Activated CD8-positive, alpha-beta memory T cell treated with anti-CD3 and anti-CD28 coated beads, Interleukin-2, amount 50 U/mL, for 4 hours (primary cell): ENCODE measurements at places on chromosomes 4 and X.

DNA sequence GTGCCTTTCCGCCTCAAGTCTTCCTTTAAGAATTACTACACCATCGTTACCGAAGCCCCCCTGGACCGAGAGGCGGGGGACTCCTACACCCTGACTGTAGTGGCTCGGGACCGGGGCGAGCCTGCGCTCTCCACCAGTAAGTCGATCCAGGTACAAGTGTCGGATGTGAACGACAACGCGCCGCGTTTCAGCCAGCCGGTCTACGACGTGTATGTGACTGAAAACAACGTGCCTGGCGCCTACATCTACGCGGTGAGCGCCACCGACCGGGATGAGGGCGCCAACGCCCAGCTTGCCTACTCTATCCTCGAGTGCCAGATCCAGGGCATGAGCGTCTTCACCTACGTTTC is 2.2 kb downstream of the PCDH10 start:
- no peak for DNase-seq

DNA sequence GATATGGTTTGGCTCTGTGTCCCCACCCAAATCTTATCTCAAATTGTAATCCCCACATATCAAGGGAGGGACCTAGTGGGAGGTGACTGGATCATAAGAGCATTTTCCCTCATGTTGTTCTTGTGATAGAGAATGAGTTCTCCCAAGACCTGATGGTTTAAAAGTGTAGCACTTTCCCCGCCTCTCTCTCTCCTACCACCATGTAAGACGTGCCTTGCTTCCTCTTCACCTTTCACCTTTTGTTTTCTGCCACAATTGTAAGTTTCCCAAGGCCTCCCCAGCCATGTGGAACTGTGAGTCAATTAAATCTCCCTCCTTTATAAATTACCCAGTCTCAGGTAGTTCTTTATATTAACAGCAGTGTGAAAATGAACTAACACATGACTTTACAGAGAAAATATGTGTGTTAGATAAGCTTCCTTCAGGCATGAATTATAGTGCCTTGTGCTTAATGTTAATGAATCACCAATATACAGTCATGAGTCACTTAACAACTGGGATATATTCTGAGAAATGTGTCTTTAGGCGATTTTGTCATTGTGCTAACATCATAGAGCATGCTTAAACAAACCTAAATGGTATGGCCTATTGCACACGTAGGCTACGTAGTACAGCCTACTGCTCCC is 37.9 kb downstream of the PDGFC start:
- no peak for DNase-seq

DNA sequence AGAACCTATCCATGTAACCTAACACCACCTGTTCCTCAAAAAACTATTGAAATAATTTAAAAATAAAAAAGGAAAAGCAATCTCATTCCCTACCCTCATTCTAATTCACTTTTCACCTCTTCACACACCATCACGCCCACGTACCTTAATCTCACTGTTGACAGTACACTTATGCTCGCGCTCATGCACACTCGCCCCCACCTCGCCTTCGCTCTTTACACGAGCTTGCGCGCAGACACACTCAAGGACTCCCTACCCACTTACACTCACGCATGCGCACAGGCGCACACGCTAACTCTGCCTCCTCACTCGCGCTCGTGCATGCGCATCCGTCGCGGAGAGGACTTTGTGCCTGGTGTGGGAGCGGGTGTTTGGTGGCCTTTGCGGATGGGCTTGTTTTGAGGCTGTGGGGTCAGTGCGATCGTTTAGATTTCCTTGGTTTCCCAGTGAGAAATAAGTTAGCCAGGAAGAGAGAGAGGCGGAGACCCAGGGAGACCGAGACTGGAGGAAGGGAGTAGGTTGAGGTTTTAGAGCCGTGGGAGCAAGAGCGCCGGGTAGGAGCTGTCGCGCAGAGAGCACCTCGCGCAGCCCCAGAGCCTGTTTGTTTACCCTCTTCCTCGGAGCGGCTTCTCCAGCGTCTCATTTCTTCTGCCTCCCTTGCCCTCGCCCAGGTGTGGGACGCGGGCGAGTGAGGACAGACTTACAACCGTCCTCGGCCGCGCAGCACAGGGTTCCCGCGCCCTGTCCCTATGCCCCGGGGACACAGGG is 8.1 kb upstream of the GSX2 start:
- peak; percentile 84 for DNase-seq

- no peak for DNase-seq
Measured at GRCh38 chrX:123215397-123216089, 31.5 kb downstream of the GRIA3 start.

GRCh38 chrX:23334848-23335599 is at the start of gene PTCHD1:
PTCHD1 (plus strand) TSS chrX:23334849; CDS start chrX:23334876, 27 bp downstream.
- no peak for DNase-seq

GRCh38 chr4:48079972-48080391 is 54.1 kb downstream of the TXK start:
- no peak for DNase-seq

GRCh38 chr4:147586637-147587036 is 30.6 kb upstream of the TMEM184C start:
- DNase-seq = no peak

DNA sequence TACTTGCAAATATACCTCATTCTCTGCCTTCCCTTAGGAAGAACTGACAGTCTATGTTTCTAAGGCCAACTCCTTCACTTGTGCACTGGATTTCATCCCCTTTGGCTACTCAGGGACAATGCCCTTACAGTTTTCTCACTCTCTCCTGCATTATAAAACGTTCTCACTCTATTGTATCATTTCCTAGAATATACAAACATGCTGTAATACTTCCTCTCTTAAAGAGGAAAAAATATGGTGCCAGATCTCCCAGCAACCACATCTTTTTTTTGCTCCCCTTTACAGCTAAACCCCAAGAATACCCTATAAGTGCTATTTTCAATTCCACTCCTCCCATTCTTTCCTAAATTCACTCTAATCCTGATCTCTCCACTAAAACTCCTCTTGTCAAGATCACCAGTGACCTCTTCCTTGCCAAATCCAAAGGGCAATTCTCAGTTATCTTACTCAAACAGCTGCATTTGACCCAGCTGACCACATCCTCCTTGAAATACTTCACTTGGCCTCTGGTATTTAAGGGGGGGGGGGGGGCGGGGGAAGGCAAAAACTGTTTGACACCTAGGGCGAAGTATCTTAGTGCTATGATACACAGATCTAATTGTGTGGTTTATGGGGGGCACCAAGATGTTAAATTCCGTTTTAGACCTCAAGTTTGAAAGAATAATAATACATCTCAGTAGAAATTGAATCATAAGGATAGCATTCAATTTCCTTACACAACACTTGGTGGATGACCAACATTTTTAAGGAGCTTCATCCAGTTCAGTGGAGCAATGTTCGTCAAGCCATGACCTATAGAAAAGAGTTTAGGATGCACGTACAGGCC is 1.6 kb downstream of the RCHY1 start:
- DNase-seq = no peak

GRCh38 chr4:112526061-112526460 is 10.1 kb upstream of the NEUROG2 start:
- DNase-seq = no peak

DNA sequence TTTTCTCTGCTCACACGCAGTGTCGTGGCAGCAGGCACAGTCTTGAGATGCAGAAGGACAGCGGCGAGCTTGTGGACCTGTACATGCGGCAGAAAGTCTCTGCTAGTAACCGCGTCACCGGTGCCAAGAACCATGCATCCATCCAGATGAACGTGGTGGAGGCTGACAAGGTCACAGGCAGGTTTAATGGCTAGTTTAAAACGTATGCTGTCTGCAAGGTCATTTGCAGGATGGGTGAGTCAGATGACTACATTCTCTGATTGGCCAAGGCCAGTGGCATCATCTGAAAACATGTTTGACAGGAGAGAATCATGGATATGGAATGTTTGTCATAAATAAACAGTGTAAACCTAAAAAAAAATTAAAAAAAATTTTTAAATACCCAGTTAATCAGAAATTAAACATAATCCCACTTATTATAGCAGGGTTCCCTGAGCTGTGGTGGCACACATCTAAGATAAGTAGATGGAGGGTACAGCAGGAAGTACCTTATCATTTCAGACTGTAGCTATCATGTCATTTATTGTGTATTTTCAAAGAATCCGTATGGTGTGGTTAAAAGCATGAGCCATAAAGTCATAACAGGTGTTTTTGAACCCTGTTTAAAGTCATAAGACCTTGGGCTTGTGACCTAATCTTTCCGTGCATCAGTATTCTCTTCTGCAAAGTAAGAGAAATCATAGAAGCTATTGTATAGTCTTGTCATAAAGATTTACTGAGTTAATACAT is 7.5 kb upstream of the BMP2K start:
- no peak for DNase-seq

DNA sequence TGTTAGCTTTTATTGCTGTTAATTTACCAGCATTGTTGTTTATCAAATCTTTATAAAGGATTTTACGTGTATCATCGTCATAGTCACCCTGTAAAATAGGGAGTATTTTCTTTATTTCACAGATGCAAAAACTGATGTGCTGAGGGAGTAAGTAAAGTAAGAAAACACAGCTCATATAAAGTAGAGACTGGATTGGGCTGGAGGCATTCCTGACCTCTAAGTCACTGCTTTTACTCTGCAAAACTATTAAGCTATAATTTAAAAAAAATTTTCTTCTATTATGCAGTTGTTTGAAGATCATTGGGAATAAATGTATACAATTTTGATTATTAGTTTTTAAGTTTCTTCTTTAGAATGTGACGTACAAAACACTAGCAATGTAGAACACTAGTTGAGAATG is 45.9 kb downstream of the NUDT6 start:
- no peak for DNase-seq

GRCh38 chr4:149398993-149399392 is 416.6 kb downstream of the IQCM start:
- no peak for DNase-seq

DNA sequence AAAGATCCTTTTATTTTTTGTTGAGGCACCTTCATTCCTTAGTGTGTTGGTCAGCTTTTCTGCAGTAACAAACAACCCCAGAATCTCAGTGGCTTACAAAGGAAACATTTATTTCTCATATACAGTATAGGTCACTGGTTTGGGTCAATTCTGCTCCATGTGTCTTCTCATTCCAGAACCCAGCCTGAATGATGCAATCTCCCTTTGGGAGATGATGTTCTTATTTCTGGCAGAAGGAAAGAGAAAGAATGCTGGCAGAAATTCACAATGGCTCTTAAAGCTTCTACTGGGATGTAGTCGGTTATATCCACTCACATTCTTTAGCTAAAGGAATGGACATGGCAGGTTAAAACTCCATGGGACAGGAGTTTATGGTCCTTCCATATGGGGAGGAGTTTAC is 42.3 kb downstream of the IDS start:
- DNase-seq = no peak

DNA sequence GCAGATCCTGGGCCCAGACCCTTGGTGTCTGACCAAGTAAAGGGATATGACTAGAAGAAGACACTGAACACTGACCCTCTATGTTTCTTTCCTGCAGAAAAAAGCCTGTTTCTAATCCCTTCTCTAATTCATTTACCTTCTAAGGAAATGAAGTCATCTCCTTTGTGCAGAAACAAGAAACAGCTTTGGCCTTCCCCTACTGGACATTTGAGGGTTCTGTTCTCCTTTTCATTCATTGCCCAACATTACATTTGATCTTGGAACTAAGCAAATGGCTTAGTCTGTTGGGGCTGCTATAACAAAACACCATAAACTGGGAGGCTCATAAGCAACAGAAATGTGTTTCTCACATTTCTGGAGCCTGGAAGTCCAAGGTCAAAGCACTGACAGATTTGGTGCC is 20.0 kb downstream of the HCCS start:
- no peak for DNase-seq

DNA sequence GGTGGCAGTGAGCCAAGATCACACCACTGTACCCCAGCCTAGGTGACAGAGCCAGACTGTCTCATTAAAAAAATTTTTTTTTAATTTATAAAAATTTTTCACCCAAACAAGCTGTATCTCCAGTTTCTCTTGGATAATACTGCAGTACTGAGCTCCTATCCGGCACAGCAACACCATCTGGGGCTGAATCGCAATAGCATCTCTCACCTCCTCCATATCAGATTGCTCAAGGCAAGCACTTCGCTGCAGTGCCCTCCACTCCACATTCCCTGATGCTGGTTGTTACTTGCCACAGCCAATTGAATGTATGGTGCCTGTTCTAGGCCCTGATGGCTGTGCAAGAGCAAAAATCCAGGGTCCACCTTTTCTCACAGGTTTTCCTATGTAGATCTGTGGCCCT is 69.3 kb upstream of the FAM241A start:
- DNase-seq = no peak

GRCh38 chr4:153780221-153780620 is 8.7 kb downstream of the SFRP2 start:
- DNase-seq = no peak

GRCh38 chr4:105277702-105278101 is 131.0 kb downstream of the TET2 start:
- DNase-seq = no peak

DNA sequence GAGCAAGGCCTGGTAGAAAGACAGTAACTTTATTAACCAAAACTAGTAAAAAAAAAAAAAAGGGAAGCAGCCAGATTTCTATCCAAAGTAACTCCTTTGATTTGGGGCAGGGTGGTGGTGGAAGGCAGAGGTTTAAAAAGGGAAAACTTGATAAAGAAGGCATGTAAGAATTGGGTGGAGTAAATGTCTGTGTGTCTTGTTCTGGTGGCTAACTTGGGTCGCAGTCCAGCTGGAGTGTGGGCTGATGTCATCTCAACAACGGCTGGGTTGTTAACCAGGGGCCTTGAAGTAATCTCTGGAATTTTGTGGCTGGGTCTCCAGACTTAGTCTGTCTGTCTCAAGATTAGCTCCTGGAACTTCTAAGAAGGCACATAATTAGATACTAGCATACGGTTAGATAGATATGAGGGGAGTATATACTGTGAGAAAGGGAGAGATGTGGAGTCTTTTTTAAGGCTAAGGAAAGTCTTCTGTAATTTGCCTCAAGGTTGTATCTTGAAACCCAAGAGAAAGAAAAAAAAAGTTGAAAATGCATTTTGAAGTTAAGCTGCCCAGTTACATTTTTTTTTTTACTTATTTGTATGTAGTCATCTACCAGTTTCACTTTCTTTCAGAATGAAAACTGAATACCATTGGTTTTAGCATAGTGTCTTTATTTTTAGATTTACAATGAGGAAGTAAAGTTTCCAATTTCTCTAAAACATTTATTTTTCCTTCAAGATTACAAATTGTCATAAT is 48.3 kb downstream of the MTHFD2L start:
- DNase-seq = no peak

GRCh38 chrX:267771-268261 is 13.4 kb upstream of the PLCXD1 start:
- DNase-seq = no peak

DNA sequence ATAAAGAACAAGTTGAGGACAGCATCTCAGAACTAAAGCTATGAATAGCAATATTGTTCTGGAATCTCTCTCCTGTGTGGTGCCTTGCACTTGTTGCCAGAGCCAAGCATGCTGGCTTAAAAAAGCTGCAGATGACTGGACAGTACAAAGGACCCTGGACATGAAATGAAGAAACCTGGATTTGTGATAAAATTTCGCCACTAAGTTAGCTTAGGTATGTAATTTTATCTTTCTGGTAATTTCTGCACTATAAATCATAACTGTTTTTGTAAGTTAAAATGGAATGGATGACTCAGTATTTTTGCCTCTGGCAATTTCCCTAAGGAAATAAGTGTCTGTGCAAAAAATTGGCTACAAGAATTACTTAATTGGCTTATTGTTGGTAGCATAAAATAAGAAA is 317.2 kb downstream of the CAMK2D start:
- no peak for DNase-seq

GRCh38 chr4:87103691-87104187 is 116.7 kb downstream of the KLHL8 start:
- DNase-seq = no peak
